ENCODE measurements at places on chromosomes 4 and X.

DNA sequence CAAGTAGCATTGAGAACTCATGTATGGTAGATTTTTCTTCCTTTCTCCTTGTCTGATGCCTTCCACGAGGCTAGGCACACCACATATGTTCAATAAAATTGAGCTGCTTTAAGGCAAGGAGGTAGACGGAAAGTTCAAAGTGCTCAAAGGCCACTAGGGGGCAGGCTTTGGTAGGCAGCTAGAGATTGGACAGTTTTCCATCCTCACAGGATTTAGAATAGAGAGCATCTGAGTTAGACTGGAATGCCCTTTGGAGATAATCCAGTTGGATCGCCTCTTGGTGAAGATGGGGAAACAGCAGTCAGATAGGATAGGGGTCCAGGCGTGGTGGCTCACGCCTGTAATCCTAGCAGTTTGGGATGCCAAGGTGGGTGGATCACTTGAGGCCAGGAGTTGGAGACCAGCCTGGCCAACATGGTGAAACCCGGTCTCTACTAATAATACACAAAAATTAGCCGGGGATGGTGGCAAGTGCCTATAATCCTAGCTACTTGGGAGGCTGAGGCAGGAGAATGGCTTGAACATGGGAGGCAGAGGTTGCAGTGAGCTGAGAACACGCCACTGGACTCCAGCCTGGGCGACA, 30.4 kb downstream of the ELF4 start:
- DNase-seq = peak; percentile 63

GRCh38 chr4:98794565-98795205, 134.2 kb downstream of the EIF4E start:
- peak; percentile 52 for DNase-seq

DNA sequence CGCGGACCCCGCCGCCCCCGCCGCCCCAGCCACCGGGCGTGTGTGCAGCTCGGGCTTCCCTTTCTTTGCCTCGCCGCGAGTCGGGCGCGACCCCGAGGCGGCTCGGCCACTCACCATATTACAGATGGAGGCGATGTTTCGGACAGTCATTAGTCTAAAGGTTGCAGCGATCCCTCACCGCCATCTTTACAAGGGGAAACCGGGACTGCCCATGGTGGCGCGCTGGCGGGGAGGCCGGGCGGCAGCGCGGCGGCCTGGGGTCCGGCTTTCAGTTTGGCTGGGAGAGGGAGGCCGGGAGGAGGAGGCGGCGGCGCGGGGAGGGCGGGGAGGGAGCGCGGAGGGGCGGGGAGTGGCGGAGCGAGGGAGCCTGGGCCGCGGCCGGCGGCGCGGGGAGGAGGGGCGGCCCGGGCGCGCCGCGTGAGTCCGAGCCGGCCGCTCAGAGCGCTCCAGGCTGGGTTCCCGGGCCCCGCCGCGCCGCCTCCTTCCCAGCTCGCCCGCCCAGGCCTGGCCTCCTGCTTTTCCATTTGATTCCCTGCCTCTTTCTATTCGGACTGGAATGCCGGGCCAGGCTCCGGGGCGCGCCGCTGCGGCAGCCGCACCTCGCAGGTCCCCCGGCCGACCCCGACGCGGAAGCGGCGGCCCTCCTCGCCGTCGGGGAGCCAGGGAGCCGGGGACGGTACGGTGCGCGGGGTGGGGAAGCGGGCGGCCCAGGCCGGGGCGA, at the start of gene USP46:
Gene USP46 (minus strand): TSS at position 301 of the 721 bp plus-strand sequence. CDS start 151 bp downstream, at position 150.
- DNase-seq = peak; percentile 75

- no peak for DNase-seq
These were observed 119.8 kb downstream of the DRD5 start for GRCh38 chr4:9901257-9901656.

GRCh38 chr4:100875296-100876068, 357.7 kb upstream of the EMCN start:
- no peak for DNase-seq

GRCh38 chr4:166662266-166662843, 571.9 kb downstream of the SPOCK3 start:
- DNase-seq = no peak

DNA sequence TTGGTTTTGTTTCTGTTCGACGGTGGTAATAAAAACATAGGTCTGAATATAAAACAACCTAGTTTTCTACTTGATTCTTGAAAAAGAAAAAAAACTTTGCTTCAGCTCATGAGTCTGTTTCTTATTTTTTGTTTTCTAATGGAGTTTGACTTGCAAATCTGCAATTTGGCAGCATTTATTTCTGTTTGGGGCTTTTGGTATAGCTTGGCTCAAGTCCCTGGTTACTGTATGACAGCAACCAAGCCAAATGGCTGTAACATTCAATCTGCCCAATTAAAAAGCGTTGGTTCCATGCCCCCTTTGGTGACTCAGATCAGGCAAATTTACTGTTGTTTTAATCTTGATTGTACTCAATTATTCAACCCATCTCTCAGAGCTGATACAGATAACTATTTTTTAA, 263.4 kb downstream of the GRIA3 start:
- DNase-seq = no peak

DNA sequence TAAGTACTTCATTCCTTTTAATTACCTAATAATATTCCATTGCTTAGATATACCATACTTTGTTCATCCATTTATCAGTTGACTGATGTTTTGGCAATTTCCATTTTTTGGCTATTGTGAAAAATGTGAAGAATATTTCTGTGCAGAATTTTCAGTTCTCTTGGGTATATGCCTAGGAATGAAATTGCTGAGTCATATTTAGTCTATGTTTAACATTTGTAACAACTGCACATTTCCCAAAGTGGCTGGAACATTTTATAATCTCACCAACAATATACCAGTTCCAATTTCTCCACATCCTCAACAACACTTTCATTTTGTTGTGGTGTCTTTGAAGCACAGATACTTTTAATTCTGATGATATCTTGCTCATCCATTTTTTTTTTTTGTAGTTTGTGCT, 215.5 kb downstream of the PDGFC start:
- DNase-seq = no peak

GRCh38 chrX:26558719-26559386, 342.9 kb downstream of the MAGEB5 start:
- DNase-seq = no peak

- DNase-seq = no peak
These were observed 18.3 kb upstream of the PI4K2B start for GRCh38 chr4:25215511-25215910.

DNA sequence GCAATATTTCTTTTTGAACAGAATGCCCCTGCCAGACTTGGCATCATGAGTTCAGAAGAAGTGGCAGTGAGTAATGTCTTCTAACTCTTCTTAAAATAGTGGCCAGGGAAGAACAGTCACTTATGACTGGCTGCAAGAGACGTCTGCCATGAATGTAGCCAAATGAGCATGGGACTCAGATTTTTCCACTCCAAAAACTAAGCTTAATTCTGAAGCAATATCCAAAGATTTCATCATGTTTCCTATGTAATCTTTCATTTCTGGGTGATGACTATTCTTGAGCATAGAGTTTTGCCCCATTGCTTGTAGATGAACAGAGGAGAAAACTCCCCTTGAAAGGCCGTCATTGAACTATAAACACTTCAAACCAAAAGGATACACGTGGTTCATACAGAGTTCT, 11.8 kb downstream of the AMBN start:
- no peak for DNase-seq

DNA sequence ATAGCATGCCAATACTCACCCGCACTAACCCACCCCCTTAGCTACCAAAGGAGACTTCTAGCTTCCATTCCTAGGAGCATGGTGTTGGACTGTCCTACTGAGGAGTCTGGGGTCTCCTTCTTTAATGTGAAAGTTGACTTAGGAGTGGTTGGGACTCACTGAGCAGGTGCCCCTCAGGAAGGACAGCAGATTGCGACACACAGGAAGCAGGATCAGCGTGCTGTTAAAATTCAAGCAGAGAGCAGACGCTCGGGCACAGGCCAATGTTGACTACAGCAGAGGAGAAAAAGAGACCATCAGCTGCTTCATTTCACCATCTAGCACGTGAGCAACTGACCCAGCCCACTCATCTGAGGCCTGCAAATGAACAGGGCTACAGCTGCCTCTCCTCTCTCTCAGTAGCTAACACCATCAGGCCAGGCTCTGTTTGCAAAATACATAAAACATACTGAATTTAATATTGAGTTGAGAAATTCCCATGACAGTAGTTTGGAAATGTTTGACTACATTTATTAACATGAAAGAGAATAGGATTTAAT, 10.8 kb downstream of the NOX1 start:
- no peak for DNase-seq

DNA sequence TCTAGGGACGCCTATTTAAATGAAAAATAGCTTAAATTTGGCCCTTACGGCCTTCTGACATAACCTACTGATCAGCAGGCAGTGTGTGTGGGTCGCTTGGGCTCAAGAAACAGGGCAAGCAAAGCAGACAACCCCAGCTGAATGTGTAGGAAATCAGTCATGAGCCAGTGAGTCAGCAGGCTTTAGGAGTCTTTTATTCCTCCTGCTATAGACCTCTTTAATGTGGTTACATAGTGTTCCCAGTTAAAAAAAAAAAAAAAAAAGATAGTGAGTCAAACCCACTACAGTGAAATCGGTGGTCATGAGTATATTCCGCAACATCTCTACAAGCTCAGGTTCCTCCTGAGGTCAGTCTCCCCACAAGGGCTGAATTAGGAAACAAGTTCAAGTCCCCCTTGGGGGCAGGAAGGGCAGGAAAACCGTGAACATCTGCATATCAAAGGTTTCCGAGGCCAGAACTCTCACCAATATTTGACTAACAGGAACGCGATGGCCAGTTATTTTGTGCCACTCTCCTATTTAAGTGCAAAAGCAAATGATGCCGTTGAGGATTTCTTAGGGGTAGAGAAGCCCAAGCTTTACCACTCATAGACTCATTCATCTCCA, 32.7 kb downstream of the ACSL1 start:
- peak; percentile 95 for DNase-seq

DNA sequence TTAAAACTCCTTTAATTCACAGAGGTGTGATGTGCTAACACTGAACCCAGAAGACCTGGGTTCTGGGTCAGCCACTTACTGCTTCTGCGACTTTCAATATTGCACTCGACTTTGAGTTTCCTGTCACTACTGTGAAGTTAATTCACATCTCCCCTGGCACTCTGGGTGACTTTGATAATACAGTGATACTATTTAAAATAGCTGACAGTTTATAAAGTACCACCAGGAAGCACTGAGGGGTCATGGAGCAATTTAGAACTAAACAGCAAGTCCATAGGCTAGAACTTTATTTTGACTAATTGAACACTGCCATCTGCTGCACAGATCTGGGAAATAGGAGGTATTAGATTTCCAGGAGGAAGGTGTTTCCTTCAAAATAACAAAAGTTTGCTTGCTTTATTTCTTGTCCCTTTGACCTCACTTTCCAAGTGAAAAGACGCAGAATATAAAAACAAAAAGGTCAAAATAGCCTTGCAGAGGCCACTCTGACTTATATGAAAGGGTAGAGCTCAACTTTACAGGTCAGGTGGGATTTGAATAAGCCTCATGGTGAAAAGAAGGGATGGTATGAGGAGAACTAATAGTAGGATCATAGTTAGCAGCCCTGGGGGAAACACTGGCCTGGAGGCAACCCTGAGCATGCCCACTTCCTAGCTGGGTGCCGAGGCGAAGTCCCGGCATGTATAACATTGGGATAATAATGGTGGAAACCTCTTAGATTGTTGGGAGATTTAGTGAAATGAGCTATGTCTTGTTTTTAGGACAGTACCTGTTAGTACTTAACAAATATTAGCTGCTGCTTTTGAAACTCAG, 53.4 kb downstream of the ZNF518B start:
- peak; percentile 33 for DNase-seq

DNA sequence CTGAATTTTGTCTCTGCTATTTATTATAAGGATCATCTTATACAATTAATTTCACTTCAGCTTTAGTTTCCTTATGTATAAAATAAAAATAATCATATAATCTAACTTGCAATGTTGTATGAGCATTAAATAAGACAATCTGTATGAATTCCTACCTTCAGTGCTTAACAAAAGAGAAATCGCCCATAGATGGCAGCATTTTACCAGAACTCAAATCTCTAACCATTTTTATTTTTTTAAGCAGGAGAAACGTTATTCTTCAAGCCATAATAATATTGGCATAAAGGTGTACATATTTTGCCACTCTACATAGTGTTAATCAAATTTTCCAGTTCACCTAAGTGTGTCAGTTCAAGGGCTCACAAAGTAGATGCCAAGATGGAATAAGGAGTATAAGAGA, 78.8 kb downstream of the TMEM47 start:
- peak; percentile 42 for DNase-seq

GRCh38 chrX:24839331-24839730, 145.6 kb downstream of the POLA1 start:
- DNase-seq = no peak

DNA sequence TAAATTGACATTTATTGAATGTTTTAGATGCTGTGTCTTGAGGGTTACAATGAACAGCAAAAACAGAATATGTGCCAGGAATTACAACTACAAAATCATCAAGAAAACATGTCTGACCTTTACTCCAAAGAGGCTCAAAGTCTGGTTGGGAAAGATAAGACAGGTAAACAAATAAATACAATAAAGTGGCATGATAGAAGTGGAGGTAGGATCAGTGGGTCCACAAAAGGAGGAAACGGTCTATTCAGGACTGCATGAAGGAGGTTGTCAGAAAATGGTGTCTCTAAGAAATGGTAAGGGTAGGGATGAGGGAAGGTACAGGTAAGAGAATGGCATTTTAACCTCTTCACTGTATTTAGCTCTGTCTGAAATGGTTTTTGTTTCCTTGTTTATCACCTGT, 3.8 kb downstream of the ARHGEF38 start:
- no peak for DNase-seq

DNA sequence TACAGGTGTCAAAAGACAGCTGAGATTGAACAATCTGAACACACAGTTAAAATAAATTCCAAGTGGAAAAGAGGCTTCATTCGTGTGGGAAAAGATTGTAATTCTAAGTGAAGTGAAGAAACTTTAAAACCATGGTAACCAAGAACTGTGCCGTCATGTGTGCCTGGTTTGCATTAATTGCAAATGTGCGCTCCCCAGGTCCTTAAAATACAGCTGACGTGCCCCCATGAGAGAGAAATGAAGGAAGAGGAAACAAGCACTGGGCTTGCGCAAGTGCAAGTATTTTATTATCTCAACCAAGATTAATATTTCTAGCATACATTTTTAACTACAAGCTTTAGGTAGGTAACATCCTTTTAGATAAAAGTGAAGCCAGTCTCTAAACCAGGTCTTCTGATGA, 92.5 kb downstream of the PARM1 start:
- DNase-seq = no peak

- DNase-seq = no peak
These were observed 102.7 kb downstream of the KLHL8 start for GRCh38 chr4:87117732-87118075.

GRCh38 chr4:158020176-158020575, 152.6 kb downstream of the GASK1B start:
- DNase-seq = peak; percentile 91

DNA sequence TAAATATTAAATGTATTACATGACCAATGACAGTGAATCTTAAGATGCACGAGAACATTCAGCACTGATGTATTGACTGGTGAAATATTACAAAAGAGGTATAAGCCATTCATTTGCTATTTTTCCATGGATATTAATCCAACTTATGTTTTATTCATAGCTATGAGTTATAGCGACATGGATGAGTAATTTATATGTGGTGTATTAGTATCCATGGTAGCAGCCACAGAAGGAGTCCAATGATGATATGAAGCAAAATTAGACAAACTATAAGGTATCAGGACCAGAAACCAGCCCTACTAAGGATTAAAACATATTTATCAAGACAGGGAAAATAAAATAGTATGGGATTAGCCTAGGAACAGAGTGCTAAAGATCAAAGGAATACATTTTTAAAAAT, 50.7 kb downstream of the THAP9 start:
- no peak for DNase-seq

Measured in RPMI7951 (cell line).